ENCODE measurements at places on chromosomes 6 and 20.

- DNase-seq = no peak
These were observed 173.7 kb upstream of the SSTR4 start for GRCh38 chr20:22861231-22861980.

- DNase-seq = no peak
These were observed 24.9 kb downstream of the COL21A1 start for GRCh38 chr6:56222499-56222898.

DNA sequence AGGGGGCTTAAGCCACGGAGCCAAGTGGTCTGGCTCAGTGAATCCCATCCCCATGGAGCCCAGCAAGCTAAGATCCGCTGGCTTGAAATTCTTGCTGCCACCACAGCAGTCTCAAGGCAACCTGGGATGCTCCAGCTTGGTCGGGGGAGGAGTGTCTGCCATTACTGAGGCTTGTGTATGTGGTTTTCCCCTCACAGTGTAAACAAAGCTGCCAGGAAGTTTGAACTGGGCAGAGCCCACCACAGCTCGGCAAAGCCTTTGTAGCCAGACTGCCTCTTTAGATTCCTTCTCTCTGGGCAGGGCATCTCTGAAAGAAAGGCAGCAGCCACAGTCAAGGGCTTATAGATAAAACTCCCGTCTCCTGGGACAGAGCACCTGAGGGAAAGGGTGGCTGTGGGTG, 25.5 kb upstream of the IL20RA start:
- DNase-seq = no peak

DNA sequence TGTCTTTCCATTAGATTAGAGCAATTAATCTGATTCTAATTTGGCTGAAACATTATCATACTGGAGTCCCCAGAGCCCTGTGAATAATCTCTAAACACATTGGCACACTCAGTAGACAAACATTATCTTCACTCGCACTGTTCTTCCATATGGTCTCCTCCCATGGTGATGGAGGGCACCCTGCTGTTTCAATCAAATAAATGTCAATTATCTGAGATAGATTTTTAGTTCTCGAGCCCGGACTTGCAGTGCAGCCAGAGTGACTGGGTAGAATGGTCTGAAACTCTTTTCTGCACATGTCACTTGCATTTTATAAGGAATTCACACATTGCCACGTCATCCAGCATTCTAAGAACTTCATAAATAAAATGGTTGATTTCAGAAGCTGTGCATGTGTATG, 90.6 kb upstream of the MAP3K7 start:
- DNase-seq = no peak

GRCh38 chr6:16705081-16705993, 55.9 kb downstream of the ATXN1 start:
- DNase-seq = no peak

DNA sequence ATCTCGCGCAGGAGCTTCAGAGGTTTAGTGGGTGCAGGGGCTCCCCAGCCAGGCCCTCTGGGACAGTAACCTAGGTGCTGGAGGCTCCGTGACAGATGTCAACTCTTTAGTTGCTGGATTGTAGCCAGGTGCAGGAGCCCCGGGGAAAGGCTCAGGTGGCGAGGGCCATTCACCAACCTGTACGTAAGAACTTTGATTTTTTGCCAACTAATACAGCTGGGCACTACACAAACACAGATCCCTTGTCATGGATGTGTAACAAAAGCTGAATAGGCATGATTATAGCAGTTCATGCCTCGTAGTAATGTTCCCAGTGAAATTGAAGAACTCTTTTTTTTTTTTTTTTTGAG, 82.6 kb downstream of the CDC5L start:
- DNase-seq = no peak

DNA sequence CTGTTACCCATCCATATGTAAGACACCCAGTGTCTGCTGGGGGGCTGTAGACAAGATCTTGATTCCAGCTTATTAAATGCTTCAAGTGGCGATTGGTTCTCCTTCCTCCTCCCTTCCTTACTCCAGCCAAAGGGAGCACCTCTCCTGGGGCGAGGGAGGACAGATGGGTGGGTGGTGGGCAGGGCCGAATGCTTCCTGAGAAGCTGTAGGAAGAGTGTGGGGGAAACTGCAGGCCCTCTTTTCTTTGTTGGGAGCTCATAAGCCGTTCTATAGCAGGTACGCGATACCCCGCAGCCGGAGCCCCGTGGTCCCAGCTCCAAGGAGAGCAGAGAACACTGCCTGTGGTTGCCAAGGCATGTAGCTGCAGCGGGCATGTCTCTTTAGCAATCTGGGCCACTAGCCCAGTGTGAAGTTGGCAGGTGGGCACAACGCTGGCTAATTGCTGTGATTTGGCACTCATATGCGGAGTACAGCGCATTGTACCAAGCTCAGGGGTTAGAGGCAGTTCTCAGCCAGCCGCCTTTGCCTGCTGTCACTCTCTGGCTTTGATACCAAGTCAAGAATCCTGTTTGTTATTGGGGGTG, 14.7 kb upstream of the KCNG1 start:
- no peak for DNase-seq

DNA sequence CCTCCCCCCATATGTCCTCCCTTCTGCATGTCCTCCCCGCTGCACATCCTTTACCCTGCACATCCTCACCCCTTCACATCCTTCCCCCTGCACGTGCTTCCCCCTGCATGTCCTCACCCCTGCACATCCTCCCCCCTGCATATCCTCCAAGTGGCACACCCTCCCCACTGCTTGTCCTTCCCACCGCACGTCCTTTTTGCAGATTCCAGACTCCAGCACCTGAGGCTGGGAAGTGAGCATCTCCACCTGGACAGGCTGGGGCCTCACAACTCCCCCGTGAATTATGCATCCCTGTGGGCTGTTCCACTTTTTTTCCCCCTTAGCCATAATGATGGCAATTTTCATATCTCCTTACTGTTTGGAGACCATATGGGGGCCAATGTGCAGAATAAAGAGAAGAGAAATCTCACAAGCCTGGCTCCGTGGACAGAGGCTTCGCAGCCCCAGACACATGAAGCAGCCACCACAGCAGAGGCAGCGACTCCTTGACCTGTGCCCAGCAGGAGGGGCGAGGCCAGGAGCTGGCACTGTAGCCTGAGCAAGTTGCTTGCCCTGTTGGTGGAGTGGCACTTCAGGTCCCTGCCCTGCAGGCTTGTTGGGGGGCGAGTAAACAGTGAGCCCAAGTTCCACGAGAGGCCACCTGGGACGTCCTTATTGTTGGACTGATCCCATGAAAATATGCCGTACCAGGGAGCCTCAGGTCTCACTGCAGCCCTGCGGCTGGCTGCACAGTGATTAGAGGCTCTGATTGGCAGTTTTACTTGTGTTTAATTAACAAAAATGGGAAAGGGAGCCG, 113.1 kb downstream of the SYNDIG1 start:
- no peak for DNase-seq

- no peak for DNase-seq
These were observed 133.5 kb upstream of the CCDC28A start for GRCh38 chr6:138640028-138640427.

DNA sequence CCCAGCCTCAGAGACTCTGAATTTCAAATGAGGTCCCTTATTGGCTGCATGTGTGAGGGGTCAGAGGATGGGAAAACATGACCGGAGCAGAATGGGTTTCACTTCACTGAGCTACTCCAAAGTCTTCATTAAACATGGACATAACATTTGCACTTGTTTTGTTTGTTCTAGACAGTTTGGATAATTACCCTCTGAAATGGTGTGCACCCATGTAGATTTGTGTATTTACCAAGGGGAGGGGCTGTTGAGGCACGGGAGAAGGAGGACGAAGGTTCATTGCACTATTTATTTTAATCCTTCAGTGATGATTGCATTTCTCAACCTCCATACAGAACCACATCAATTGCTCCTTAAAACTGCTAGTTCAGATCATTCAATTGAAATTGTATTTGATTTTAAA, 364.2 kb downstream of the TFAP2B start:
- DNase-seq = no peak

GRCh38 chr20:10573273-10573950, 100.4 kb downstream of the JAG1 start:
- no peak for DNase-seq

- DNase-seq = no peak
These were observed 27.3 kb upstream of the TGM2 start for GRCh38 chr20:38192323-38192885.

GRCh38 chr6:7726416-7727085, 652 bp downstream of the BMP6 start:
- DNase-seq = no peak

GRCh38 chr6:156955494-156956183, 178.5 kb downstream of the ARID1B start:
- no peak for DNase-seq

- no peak for DNase-seq
These were observed 651 bp upstream of the TAPBP start for GRCh38 chr6:33314515-33314942.

- DNase-seq = no peak
These were observed 41.6 kb downstream of the UNC5CL start for GRCh38 chr6:40997234-40997957.

DNA sequence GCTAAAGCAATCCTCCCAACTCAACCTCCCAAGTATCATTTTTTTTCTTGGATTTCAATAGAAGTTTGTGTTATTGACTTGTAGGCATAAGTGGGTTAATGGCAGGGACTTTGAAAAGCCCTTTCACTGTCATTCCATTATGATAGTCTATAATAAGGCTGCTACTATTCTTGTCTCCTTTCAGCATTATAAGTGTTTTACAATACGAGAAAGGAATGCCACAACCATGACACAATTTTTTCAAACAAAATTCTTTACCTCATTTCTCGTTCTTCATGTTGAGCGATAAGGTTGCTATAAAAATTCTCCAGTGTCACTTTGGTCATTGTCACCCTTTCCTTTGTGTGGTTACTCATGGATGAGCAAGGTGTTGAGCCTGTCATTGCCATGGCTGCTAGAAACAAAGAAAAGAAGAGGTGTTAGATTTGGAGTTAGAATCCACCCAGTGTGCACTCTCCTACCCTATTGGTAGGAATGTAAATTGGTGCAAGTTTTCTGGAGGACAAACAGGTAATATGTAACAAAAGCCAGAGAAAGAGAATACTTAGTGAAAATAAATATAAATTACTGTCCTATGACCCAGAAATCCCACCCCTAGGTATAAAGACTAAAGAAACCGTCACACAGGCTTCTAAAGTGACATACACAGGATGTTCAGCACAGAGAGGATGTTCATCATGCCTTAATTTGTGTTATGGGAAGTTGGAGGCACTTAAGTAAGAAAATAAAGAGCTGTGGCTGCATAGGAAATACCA, 7.3 kb downstream of the STK38 start:
- no peak for DNase-seq

GRCh38 chr6:168574075-168574698, 133.2 kb downstream of the SMOC2 start:
- no peak for DNase-seq

- DNase-seq = no peak
These were observed 344.4 kb downstream of the THBS2 start for GRCh38 chr6:168909288-168909687.

DNA sequence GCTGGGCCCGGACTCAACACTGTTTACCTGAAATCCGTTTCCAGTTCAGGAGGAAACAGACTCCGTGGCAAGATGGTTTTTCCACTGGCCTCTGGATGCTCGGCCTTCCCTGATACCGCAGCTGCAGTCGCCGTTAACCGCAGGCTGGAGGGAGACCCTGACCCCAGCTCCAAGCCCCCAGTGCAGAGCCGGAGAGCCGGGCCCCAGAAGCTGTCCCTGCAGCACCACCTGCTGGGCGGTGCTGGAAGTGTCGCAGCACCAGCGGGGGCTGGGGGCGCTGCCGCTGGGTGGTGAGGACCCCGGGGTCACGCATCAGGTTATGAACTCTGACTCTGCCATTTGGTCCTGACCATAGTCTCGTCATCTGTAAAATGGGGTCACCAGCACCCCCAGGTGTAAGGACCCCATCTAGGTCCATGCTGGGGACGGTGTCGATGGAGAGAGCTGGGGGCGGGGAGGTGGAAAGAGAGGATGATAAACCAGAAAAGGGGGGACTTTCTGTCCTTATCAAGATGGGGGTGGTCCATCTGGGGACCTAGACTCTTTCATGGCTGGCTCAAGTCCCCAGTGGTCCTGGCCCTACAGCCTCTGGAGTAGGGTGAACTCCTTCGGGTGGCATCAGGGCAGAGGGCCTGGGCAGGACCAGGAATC, 20.8 kb upstream of the CHRNA4 start:
- no peak for DNase-seq

DNA sequence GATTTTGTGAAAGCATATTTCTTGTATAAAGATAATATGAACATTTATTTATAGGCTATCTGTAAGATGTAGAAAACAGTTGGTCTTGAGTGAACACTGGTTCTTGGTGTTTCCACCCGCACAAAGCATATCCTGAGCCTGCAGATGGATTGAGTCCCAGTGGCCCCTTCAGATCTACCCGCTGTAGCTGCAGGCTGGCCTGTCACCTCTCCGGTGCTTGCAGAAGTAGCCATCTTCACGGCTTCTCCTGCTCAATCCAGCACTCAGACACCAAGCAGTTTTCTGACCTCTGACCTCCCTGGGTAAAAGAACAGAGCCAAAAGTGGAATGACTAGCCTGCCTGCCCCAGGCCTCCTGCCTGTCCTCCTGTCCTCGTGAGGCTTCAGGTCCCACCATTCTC, 22.7 kb downstream of the LYRM2 start:
- no peak for DNase-seq

- DNase-seq = no peak
These were observed 15.4 kb upstream of the MAPK13 start for GRCh38 chr6:36114798-36115408.

DNA sequence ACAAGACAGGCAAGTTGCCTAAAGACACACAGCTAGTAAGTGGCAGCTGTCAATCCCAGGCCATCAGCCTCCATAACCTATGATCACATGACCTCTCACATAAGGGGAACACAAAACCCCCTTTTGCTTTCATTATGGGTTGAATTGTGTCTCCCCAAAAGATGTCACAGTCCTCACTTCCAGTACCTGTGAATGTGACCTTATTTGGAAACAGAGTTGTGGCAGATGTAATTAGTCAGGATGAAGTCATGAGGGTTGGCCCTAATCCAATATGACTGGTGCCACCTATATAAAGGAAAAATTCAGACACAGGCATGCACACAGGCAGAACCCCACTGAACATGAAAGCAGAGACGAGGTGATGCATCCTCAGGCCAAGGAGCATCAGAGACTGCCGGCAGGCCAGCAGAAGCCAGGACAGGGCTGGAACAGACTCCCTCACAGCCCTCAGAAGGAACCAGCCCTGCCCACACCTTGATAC, 33.6 kb downstream of the GFOD1 start:
- no peak for DNase-seq

GRCh38 chr6:38354905-38355304, 284.8 kb downstream of the BTBD9 start:
- no peak for DNase-seq

GRCh38 chr6:3228771-3229565, 1.5 kb upstream of the TUBB2B start:
- DNase-seq = no peak

All from hypothalamus (tissue), 51 donors.